ENCODE measurements at places on chromosomes 1 and 21.
A peak's percentile ranks its signal among the peaks of the same experiment; 100 is the strongest.

DNA sequence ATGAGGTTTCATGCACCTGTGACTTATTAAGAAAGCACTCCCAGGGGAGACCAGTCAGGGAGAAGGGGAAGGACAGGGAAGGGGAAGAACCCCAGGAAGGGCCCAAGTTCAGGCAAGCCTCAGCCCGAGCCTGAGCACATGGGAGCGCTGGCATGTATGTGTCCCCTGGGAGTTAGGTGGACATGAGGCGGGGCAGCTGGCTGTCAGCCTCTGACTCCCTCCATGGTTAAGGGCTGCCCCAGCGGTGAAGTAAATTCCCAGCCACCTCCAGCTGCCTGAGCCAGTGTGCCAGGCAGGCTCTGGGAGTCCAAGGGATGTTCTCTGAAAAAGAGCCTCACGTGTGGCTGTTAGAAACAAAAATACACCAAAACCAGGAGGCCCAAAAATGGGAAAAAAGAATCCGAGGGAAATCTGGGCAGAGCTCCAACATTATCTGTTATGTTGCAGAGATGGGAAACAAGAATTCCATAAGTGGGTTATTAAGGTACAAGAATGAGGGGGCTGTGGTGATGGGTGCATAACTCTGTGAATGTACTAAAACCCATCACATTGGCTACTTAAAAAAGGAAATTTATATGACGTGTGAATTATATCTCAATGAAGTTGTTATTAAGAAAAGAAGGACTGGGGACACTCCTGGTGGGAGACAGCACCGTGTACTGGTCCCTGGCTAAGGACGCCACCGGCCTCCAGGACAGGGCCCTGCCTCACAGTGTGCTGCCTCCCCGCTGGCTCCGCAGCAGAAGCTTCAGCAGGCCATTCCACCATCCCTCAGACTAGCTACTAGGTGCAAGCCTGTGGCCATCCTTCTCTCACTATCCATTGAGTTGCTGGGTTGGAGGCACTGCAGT is 18.7 kb downstream of the DMRTB1 start:
- DNase-seq, result no peak

GRCh38 chr1:205774198-205775014 is 876 bp downstream of the RAB29 start:
- peak; percentile 22 for DNase-seq

GRCh38 chr1:67459068-67459467 is 28.9 kb upstream of the SERBP1 start:
- no peak for DNase-seq

- no peak for DNase-seq
These were observed 30.1 kb downstream of the ITPKB start for GRCh38 chr1:226708967-226709396.

DNA sequence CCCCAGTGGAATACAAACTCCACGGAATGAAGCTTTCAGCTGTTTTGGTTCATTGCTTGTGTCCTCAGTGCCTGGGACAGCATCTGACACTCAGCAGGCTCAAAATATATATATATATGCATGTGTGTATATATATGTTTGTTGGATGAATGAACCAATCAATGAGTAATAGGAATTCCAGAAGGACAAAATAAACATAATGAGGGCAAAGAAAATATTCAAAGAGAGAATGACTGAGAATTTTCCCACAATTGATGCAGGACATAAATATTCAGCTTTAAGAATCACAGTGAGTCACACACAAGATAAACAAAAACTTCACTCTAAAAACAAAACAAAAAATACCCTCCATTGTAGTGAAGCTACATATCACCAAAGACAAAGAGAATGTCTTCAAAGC is 64.0 kb downstream of the CHD5 start:
- DNase-seq, result no peak

DNA sequence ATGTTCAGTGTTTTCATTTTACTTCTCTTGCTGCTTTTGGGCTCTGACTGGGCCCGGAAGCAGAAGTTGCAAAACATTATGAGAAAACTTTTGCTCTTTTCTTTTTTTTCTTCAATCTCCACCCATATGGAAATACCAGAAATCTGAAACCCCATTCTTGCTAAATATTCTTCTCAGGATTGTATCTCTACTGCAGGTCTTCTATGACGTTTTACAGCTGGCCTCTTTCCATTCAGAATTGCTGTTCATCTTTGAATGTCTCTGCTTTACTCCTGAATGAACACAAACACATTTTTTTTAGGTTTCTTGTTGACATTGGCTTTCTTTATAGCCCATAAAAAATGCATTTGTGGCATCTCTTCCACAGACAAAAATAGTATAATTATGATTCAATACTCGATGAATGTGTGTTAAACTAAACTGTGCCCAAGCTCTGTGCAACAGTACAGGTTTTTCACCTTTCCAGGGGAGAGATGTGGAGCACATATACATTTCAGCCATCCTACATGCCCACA is 18.8 kb downstream of the PTPRC start:
- DNase-seq, result peak; percentile 76

DNA sequence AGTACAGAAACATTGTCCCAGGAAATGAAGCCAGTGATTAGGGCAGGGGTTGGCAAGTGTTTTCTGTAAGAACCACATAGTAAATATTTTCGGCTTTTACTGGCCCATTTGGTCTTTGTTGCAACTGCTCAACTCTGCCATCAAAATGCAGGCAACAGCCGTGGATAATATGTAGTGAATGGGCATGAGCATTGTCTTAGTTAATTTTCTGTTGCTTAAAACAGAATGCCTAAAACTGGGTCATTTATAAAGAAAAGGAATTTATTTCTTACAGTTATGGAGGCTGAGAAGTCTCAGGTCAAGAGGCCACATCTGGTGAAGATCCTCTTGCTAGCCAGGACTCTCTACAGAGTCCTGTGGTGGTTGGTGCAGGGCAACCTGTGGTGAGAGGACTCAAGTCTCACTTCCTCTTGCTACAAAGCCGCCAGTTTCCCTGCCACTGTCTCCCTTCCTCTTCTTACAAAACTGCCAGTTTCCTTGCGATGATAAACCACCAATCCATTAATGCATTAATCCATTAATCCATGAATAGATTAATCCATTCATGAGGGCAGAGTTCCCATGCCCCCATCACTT is 166.4 kb downstream of the PSMG1 start:
- no peak for DNase-seq

DNA sequence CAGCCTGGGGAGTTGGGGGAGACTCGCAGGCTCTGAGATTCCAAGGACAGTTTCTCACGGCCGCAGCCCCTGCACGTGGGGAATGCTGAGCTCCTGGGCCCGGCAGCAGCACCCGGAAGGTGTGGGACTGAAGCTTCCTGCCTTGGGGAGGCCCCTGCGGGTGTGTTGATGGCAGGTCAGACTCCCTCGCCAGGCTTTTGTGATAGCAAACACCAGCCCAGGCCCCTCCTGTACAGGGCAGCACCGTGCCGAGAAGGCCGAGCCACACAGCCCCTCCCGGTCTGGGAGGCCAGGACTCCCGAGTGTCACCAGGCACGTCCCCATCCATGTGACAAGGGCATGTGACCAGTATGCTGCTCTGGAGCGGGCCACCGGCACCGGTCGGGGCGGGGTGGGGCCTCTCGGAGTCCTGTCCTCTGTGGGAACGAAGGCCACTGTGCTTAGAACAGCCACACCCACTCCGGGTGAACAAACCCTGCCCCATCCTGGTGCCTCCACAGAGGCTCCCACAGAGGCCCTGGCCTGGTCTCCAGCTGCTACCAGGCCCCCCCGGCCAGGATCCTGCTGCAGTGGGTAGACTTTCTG is 31.1 kb upstream of the ARHGEF16 start:
- no peak for DNase-seq

- DNase-seq, result no peak
These were observed 19.7 kb upstream of the KCNC4 start for GRCh38 chr1:110190282-110190929.

DNA sequence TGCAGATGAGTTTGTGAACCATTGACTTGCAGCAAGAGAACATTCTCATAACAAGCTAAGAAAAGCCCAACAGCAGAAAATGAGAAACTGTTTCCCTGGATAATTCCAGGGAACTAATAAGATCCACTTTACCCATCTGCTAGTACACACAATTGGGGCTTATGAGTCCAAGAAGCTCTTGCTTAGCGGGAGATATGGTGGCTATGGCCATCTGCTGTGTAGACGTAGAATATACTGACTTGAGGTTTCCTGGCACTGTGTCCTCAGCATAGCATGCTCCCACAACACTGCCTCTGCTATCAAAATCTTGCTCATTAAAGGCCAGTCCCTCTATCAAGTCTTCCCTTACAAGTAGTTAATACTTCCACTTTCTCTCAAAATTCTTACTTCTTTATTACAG is 6.8 kb upstream of the RXRG start:
- DNase-seq, result no peak

DNA sequence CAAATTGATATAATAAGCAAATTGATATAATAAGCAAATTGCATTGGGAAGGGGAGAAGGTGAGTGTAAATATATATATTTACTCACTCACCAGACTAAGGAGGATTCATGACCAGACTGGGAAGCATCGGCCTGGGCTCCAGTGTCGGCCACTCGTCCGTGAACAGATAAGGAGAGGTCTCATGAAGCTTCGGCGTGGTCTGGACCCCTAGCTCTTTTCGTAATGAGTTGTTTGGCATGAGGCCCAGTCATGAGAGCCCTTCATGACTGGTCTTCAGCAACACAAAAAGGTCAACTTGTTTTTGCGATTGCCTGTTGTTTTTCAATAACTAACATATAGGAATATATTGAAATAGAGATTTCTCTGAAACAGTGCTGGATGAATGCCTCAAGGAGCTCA is 222.9 kb upstream of the KCNK2 start:
- DNase-seq, result no peak

- DNase-seq, result no peak
These were observed 730.9 kb upstream of the ADGRL2 start for GRCh38 chr1:81069856-81070255.

DNA sequence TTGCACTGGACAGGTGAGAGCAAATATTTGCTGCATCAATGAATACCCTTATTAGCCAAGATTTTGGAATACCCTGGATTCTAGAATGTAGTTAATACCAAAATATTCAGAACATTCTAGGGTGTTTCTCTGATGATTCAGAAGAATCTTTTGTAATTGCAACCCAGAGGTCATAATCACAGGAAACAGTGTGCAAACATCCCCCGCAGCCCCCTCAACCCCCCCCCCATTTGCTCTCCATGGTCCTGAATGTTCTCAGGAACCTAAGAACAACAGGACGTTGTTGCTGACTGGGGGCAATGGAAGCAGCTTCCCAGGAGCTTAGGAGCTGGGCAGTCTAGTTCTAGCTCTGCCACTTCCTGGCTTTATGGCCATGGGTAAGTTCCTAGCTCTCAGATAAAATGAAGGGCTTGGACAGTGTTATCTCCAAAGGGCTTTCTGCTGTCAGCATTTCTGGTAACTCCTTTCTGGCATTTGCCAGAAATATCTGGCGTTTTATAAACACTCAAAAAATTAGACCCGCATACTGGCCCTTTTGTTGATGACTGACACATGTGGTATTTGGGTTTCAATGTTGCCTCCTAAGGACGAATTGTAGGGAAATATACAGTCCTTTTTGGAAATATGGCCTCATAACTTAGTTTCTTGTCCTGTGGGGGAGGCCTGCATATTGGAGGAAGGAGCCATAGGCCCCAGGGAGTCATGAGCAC is 178.6 kb downstream of the RRAGC start:
- DNase-seq, result no peak

DNA sequence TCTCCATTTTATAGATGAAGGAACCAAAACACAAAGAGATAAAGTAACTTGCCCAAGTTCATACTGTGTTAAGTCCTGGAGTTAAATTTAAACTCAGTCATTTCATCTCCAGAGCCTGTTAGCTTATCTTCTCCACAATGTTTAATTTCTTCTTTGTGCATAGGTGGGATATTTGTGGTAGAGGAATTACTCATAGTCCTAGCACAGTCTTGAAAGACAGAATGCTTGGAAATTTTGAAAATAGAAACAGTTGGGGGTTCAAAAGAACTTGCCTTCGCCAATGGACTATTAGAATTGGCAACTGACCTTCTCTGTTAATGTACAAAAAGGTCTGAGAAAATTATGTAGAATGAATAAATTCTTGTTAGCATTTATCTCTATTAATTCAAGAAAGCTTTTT is 832.0 kb upstream of the PRMT6 start:
- no peak for DNase-seq

DNA sequence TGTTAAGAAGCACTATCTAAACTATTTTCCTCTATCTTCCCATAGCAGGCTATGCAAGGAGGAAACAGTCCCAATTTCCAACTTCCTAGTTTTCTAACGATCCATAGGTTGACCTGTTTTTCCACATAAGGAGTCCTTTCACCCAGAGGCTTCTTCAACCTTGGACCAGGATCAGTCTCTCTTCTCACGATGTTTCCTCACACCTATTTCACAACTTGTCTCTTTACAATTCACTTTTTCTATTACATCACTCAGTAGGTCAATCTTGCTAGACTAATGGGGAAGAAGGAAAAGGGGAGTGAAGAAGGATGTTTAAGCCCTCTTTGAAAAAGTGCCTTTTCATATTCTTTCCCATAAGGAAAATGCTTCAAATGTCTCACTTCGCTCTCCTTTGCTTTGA is 15.9 kb downstream of the PALMD start:
- DNase-seq, result no peak

GRCh38 chr1:43831851-43832250 is 101.8 kb upstream of the ARTN start:
- DNase-seq, result no peak

GRCh38 chr1:10082785-10083479 is 50.2 kb downstream of the UBE4B start:
- no peak for DNase-seq

- DNase-seq, result peak; percentile 10
These were observed 643 bp downstream of the CFAP298 start for GRCh38 chr21:32611471-32611997.

GRCh38 chr1:198107091-198107501 is 49.7 kb upstream of the NEK7 start:
- no peak for DNase-seq

DNA sequence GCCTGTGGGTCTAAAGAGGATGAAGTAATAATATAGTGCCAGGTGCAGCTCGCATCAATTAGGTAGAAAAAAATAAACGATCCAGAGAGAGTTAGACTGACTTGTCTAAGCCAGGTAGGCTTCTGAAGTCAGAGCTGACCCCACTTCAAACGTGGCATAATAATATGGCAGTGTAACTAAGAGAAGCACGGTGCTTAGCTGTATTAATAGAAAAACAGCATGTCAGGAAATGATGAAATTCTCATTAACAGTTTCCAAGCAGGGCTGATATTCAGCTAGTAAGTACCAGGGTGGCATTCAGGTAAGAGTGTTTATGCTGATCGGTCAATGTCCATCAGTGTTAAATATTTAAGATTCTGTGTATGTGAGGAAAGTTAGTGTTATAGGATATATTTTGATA is 145.8 kb upstream of the SAMSN1 start:
- DNase-seq, result no peak

DNA sequence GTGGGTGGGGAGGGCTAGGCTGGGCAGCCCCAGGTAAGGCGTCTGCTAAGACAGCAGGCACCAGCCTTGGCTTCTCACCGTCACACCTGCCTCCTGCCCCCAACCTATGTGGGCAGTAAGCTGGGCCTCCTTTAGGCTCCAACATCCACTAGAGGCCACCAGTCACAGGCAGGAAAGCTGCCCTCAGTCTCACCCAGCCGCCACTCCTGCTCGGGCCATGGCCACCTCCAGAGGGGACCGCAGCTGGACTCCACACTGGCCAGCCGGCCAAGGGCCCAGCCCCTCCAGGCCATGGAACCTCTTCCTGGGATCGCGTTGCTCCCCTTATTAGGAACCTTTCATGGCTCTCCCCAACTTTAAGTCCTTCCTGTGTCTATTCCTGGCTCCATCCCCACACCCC is 74.5 kb downstream of the MRPL37 start:
- DNase-seq, result no peak
